ENCODE measurements at places on chromosomes 2 and 18.

GRCh38 chr2:173159791-173160463, 84.3 kb downstream of the MAP3K20 start:
- peak; percentile 99 for DNase-seq

DNA sequence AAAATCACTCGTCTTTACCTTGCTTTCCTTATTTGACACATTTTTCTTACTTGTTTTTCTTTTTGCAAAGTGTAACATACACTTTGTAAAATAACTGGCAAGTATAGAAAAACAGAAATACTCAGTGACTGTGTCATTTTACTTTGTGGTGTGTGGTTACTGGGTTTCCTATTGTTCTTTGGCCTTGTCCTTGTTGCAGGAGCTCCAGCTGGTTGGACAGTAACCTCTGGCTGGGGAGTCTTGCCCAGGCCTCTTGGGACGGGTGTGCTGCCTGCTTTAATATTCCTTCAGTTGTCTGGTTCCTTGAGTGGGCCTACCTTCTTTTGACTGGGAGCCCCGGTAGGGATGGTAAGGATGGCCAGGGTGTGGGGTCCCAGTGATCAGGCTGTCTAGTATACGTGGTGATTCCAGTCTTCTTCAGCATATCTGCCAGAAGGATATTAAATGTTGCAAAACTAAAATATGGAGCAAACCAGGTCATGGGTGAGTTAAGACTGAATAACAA, 53.8 kb downstream of the RNF144A start:
- DNase-seq, result no peak

DNA sequence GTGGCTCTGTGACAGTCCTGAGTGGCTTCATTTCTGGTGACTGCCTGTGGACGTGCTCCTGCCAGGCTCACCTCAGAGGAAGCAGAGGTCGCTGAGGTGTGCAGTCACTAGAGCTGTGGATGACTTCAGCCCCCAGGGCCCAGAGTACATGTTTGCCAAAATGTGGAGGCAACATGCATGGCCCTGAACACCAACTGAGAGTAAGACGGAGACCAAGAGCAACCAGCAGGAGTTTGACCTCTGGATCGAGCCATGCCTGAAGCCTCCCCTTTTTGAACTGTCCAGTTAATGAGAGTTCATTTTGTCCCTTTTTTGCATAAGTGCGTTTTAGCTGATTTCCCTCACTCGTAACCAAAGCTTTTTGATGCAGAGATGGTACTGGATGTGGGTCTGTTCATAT, 184.9 kb downstream of the RTP5 start:
- DNase-seq, result no peak

GRCh38 chr2:195587966-195588365, 69.1 kb upstream of the SLC39A10 start:
- DNase-seq, result no peak

GRCh38 chr2:212975333-212975732, 176.1 kb downstream of the IKZF2 start:
- no peak for DNase-seq

DNA sequence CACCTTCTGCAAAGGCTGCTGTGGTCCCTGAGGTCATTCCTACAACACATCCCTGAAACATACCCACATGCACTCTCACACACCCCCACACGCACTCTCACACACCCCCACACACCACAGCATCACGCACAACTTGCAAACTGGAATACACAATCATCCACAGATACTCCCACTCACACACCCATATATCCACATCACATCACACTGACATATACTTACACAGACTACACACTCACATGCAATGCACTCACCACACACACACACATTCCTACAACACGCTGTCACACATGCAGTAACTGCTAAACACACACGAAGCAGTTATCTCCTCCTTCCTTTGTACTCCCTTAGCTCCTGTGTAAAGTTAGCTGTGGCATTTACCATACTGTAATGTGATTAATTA, 57.1 kb upstream of the PKDCC start:
- peak; percentile 75 for DNase-seq

DNA sequence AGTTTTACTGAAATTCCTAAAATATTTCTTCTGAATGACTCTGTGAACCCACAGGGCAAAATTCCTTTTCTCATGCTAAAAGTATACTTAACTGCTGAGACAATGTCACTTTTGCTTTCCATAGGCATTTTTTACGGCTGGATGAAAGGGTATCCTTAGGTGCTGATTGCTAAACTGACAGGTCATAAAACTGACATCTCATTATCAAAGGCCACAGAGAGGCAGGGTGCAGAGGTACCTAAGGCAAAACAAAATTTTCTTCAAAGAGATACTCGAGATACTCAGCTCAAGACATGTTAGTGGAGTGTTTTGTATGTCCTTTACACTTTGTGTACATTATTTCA, 62.0 kb upstream of the WDR75 start:
- DNase-seq, result peak; percentile 47

GRCh38 chr18:79323471-79323870, 72.3 kb upstream of the NFATC1 start:
- no peak for DNase-seq

- peak; percentile 60 for DNase-seq
Measured at GRCh38 chr2:32136097-32136496, 29.6 kb upstream of the SLC30A6 start.

GRCh38 chr2:56347881-56348280, 164.1 kb downstream of the CCDC85A start:
- no peak for DNase-seq

- DNase-seq, result peak; percentile 81
Measured at GRCh38 chr2:75560768-75561565, at the start of gene EVA1A. Gene EVA1A, minus strand, starts transcription at chr2:75560939. Its CDS starts 42,799 bp downstream, at chr2:75518140.

Measured in IMR-90 (cell line).